ENCODE measurements at places on chromosomes 1 and 21.

DNA sequence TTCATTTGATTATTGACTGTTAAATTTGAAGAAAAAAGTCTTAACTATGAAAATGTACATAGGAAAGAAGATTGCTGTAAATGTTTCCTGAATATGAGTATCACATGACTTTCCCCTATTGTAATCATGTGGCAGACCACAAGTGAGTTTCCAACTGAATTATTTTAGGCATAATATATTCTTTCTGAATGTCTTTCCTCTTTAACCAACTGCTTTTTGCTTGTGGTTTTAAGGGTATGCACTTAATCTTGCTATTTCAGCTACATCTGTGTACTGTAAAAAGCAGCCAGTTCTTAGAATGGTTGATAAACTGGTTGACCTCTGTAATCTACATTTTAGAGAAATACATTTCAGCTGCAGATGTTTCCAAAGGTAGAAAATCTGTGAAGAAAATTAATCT, 400.7 kb downstream of the NEGR1 start:
- no peak for DNase-seq

- DNase-seq: no peak
Observed at GRCh38 chr1:226250511-226250910, 27.0 kb downstream of the MIXL1 start.

DNA sequence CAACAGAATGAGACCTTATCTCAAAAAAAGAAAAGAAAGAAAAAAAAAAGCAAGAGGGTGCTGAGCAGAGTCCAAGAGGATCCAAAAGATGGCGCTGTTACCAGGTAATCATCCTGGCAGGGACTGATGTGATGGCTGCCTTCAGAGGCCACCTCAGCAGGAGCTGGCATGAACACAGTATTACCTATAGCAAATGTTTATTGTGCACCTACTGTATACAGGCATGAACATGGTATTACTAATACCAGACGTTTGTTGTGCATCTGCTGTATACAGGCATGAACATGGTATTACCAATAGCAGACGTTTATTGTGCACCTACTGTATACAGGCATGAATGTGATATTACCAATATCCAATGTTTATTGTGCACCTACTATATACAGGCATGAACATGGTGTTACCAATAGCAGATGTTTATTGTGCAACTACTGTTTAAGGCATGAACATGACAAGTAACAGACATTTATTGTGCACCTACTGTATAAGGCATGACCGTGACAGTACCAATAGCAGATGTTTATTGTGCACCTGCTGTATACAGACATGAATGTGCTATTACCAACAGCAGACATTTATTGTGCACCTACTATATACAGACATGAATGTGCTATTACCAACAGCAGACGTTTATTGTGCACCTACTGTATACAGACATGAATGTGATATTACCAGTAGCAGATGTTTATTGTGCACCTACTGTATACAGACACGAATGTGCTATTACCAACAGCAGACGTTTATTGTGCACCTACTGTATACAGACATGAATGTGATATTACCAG, 115.1 kb upstream of the TMEM51 start:
- peak; percentile 56 for DNase-seq

DNA sequence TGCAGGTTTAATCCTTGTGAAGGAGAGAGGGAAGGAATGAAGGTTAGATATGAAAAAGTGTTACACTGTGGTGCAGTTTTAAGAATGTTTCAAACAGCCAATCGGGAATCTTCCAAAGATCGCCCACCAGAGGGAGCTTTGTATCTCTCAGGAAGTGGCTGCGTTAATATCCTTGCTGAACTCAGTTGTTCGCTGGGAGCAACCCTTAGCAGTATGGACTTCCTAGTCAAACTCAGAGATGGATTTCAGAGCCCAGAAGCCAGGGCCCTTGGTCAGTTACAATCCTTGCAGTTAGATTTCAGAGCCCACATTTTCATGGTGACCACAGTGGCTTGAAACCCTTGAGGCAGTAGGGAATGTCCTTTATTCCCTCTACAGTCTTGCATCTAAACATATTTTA, 136.2 kb downstream of the NTNG1 start:
- DNase-seq: peak; percentile 63

DNA sequence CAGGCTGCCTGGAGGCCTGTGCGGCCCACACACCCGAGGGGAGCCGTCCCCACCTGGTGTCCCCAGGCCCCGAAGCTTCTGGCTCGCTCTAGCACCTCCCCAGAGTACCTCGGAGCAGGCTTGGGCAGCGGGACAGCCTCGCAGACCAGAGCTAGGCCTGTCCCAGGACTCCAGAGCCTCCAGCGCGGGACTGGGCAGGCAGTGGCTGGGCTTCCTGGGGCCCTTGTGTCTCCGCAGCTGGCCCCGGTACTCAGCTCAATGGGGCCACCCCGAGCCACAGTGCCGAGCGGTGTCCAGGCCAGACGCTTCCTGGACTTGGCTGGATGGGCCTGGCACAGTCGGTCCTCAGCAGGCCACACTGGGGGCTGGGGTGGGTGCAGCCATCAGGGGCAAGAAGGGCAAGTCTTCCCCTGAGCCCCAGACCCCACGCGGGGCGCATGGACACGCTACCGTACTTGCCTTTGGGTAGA, 4.9 kb downstream of the SCNN1D start:
- DNase-seq: no peak

- no peak for DNase-seq
Observed at GRCh38 chr1:172467446-172467845, 23.6 kb upstream of the PIGC start.

- peak; percentile 34 for DNase-seq
Observed at GRCh38 chr1:111904478-111905218, 84.8 kb downstream of the KCND3 start.

GRCh38 chr1:1371364-1371745, 3.7 kb downstream of the AURKAIP1 start:
- DNase-seq: no peak

DNA sequence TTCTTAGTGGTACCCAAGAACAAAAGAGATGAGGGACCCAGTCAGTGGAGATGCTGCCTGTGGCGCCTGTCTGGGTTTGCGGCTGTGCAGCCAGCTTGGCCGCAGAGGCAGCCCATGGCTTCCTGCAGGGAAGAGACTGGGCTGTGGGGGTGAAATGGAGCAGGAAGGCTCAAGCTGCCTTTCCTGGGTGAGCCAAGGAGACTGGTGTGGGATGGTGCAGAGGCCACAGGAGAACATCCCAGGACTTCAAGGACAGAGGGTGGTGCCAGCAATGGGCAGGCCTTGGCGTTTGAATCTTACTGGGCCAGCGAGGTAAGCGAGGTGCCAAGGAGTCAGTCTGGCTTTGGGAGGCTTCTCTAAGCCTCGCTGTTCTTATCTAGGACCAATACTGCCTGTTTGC, 26.4 kb downstream of the KCNA10 start:
- DNase-seq: no peak

GRCh38 chr1:43531107-43531905, 623 bp downstream of the PTPRF start:
- peak; percentile 56 for DNase-seq

GRCh38 chr1:87515781-87516180, 187.1 kb downstream of the LMO4 start:
- no peak for DNase-seq

- DNase-seq: peak; percentile 61
Observed at GRCh38 chr1:219790834-219791615, 137.3 kb downstream of the SLC30A10 start.

GRCh38 chr1:91745640-91746373, 140.1 kb downstream of the TGFBR3 start:
- DNase-seq: no peak

DNA sequence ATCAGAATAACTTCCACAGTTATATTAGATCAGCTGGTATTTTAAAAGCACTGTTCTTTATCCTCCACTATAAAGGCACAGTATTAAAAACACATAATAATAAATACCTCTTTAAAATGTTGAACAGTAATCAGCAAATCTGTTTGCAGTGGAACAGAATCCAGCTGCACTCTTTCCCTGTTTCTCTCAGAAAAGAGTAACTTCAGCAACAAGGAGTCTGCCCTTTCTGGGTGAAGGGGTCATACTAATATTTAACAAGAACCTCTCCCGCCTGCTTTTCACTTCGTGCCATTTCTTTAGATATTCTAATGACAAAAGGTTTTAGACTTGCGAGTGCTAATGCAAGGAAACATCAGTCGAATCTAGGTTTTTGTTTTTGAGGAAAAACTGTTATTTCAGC, 194.2 kb upstream of the FMN2 start:
- DNase-seq: no peak

GRCh38 chr1:114718661-114719423, 2.3 kb upstream of the NRAS start:
- DNase-seq: no peak

GRCh38 chr1:28680151-28680550, 11.6 kb downstream of the GMEB1 start:
- DNase-seq: no peak

DNA sequence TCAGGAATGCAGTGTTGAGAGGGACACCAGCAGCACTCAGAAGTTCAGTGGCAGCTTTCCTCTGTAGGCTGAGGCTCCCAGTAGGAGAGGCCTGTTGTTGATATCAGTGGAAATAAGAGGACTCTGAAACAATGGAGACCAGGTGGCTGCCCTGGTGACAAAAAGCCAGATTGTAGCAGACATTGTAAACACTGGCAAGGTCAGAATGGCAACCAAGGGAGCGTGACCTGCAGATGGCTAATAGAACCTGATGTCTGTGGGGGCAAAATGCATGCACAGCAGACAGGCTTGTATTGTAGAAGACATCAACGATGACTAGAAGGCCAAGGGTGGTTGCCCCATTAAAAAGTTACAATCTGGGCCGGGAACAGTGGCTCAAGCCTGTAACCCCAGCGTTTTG, 53.1 kb upstream of the GPR37L1 start:
- DNase-seq: peak; percentile 86
